ENCODE measurements at places on chromosomes 7 and 10.
A peak's percentile ranks its signal among the peaks of the same experiment; 100 is the strongest.

DNA sequence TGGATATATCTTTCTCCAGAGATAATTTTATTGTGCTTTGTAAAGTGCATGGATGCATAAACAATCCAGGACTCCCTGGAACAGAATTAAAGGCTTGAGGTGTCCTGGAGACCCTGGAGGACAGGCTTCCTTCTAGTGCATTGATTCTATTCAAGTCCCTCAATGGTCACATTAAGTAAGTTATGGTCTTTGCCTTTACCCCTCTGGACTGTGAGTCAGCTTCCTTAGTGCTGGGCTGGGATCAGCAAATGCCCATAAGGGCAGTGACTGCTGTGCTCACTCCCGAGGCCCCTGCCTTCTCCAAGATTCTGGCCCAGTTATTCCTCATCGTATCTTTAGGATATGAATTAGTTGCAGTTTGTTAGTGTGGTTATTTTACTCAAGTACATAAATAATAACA, 178.7 kb upstream of the PRSS58 start:
- DNase-seq, result no peak

GRCh38 chr7:102845346-102845745, 67.5 kb upstream of the LRRC17 start:
- no peak for DNase-seq

- DNase-seq, result no peak
Observed at GRCh38 chr7:107684947-107685463, 24.4 kb downstream of the SLC26A4 start.

DNA sequence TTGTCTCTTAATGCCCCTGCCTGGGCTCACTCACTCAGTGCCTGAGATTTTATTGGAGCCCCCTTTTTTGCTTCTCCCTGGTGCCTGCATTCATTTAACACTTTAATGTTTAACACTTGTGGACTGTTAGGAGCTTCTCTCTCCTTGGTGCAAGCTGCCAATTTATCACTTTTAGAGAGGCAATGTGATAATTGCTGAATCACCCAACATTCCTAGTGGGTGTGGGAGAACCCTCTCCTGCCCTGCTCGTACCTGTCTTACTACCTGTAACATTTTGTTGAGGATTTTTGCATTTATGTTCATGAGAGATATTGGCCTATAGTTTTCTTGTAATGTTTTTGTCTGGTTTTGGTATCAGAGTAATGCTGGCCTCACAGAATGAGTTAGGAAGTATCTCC, 13.2 kb downstream of the STAM start:
- DNase-seq, result no peak

GRCh38 chr10:59675812-59676211, 33.8 kb downstream of the SLC16A9 start:
- DNase-seq, result no peak

DNA sequence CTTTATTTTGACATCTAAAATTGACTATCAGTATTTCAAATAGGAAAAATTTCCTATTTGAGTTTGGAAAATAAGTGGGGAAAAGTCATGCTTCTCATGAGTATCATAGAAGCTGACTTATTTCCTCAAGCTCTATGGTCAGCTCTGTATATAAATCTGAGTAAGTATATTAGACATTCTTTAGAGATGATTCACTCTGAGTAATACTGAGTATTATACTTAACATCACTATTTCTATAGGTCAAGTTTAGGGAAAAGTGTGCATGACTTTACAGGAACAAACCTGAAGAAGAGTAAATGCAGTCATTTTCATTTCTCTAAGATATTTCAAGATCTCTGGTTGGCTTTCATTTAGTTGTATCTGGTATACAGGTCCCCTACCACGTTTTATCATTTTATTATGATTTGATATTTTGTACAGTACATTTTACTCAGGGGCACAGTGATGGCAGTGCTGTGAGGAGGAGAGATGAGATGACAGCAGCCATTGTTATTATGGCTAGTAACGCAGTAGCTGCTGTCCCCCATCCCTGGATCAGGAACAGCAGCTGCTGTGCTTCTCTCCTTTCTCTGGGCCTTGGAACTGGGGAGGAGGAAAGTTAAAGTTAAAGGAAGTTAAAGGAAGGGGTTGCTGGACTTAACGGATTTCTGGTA, 15.2 kb downstream of the SND1 start:
- no peak for DNase-seq

GRCh38 chr10:2137549-2138174, 400.3 kb upstream of the ADARB2 start:
- DNase-seq, result no peak

- no peak for DNase-seq
Observed at GRCh38 chr10:86047588-86047987, 319.0 kb downstream of the GRID1 start.

DNA sequence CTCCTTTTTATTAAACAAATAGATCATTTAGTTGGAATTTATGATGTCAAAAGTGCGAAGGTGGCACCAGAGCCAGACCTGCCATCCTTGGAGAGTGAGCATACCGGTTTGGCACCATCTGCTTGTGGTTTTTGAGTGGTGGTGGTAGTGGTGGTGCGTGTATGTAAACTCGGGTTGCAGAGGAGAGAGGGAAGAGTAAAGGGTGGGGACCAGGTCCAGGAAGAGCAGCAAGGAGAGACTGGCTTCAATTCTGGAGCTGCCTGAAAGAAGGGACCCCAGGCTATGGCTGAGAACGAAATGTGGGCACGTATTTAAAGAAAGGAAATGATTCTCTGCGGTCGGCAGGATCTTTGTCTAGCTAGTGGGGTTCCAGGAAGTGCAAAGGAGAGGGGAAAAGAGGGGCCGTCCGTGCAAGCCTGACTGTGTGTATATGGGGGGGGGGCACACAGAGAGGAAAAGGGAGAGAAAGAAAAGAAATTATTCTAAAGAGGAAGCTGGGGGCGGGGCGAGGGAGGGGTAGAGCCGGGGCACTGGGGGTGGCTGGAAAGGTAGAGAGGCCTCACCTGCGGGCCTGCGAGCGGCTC, 448 bp upstream of the GOLGA7B start:
- DNase-seq, result no peak

GRCh38 chr10:44776181-44776580, 135.0 kb upstream of the TMEM72 start:
- DNase-seq, result no peak

DNA sequence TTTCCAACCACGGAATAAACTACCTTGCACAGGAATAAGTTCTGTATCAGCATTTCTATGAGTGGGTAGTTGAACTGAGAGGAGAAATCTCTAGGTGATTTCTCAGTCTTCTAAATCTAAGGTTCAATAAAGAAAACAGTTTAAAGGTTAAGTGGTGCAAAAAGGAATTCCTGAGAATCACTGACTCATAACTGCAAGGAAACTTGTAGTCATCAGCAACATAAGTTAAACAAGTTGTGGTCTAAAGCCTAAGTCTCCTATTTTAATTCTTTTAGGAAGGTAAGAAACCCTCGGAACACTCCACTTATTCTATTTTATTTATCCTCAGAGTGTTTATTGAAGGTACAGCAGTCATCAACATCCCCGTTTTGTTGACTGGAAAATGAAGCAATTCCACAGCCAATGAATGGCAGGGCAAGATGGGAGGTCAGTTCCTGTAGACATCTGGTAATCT, 92.4 kb upstream of the PIK3CG start:
- DNase-seq, result no peak

DNA sequence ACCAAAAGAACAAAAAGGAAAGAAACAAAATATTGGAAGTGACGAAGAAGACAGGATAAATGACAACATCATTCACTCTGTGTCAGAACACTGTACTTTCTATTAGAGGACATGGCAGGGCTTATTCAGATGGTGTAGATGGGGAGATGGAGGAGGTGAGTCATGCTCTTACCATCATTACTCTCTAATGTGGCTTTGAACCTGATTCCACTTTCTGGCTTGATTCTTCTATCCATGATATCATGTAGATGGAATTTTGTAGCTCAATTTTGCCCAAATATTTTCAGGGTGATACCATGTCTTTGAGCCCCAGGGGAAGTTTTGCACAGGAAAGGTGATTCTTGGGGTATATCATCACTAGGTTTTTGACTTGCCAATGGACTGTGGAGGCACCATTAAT, 91.7 kb downstream of the CFAP58 start:
- DNase-seq, result no peak

GRCh38 chr10:112533916-112534315, 86.9 kb downstream of the VTI1A start:
- no peak for DNase-seq

DNA sequence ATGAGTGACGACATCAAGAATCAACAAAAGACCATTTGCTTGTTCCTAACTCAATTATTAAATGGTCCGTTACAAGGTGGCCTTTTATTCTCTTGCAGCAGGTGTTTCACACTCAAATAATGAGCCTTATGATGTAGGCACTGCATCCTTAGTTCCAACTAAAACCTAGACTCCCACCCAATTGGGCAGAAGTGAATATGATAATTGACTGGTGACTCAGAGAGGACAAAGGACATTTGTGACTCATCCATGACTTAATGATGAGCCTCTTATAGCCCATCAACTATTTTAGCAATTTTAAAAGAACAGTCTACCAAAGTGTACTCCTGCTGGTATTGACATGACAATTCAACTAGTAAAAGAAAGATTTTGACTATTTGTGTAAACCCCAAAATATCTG, 1027.8 kb upstream of the PHF14 start:
- no peak for DNase-seq

DNA sequence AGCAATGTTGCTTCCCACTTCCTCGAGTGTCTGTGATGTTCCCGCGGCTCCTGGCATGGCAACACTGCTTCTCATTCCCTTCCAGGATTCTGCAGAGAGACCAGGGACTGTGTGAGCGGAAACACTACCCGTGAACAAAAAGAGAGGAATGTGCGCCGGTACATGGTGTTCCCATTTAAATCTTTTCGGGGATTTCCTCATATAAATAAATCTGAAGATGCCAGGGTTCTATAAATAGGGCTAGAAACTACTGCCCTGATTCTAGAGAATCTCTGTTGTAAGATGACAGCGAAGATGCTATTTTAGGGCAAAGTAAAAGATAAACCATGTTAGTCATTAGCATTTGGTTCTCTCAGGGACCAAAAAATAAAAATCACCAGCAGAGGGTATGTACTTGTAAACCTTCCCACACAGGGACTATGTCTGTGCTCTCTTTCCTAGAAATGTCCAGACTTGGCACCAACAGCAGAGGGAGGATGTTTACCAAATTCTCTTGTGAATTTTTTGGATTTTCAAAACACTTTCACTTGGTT, 92.2 kb upstream of the DDC start:
- no peak for DNase-seq

DNA sequence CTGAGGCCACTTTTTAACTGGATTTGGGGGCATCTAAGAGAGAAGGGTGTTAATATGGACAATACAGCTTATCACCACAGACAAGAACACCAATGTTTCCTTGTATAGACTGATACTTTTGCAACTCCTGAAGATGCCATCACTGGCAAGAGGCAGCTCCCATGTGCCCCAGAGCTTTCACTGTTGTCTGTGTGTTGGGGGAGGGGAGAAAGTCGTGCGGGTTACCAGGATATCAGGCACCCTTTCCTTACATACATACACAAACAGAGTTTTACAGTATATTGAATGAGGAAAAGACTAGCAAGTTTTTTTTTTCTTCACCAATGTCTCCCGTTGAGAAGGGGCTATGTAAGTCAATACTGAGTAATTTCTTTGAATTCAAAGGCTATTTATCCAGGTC, 4.1 kb upstream of the DLX6 start:
- DNase-seq, result no peak

GRCh38 chr10:60169111-60169510, 220.6 kb downstream of the ANK3 start:
- DNase-seq, result no peak

DNA sequence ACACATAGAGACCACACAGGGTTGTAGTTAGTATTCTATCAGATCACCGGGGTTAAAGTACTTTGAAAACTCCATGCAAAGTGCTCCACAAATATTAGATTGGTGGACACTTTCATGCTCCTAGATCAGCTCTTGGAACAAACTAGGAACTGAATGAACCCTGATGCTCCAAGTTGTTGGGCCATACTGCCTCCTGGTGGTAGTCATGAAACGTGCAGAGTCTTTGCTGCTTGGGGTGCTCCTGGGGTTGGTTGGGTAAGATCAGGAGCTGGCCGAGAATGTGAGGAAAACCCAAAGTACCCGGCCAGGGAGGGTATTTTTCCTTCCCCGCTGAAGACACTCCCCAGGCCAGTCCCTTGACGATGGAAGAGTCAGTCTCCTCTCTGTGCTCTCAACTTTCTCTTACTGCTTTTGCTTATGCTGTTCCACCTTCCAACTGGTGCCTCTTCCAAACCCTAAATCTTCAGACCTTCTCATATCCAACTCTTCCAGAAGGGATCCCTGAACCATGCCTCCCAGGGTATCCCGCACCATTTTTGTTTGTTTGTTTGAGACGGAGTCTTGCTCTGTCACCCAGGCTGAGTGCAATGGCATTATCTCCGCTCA, 918 bp upstream of the RPEL1 start:
- DNase-seq, result peak; percentile 28

DNA sequence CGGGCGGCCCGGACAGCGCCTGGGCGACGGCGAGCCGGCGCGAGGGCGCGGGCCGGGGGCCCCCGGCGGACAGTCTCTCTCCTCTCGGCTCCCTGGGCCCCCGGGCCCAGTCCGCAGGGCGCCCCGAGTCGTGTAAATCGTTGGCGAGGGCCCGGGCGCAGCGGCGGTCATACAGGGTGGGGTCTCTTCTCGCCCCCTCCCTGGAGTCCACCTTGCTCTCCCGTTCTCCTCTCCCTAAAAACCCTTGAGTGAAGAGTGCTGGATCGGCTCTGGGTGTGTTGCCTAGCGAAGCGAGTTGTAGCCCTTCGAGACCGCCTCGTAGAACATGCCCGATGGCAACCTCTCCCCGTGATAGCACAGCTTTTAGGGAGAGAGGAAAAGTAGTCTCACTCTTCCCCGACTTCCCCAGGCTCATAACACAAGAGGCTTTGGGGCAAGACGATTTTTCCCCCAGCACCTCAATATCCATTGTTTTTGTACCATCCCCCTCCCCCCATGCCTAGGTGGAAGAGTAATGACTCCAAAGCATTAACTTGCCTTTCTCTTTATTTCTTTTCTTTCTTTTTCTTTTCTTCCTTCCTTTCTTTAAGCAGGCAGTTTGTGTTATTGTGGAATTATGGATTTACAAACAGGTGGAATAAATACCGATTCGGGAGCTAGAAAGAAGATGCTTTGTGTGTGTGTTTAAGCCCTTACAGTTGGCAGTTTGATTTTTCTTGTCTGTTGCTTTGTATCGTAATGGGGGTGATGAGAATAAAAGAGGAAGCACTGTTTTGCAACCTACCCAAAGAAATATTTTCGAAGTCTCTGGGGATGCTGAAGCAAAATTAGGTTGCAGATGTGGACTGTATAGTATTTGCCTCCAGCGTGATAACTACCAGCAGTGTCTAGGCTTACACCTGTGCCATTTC, 822 bp downstream of the SHOC2 start:
- DNase-seq, result no peak

- no peak for DNase-seq
Observed at GRCh38 chr10:97075961-97076525, 109.7 kb downstream of the SLIT1 start.

DNA sequence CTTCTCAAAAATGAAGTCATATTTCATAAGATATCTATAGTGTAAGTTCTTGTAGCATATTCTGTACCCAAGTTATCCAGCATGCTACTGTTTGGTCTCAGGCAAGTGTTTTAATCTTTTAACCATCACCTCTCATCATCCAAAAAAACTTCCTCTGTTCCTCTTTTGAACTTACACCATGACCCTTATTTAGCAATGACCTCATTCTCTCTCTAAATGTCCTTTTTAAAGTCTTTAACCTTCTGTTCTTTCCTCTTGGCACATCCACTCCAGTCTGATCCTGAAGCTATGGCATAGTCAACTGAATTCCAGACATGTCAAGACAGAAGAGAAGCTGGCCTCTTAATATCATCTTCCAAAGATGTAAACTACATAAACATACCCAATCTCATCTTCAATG, 26.2 kb downstream of the PPP3CB start:
- no peak for DNase-seq

- DNase-seq, result no peak
Observed at GRCh38 chr7:107210400-107210799, 41.6 kb downstream of the HBP1 start.
